ENCODE measurements at places on chromosomes 6 and 20.
A peak's percentile ranks its signal among the peaks of the same experiment; 100 is the strongest.

- DNase-seq: no peak
Observed at GRCh38 chr6:152701863-152702401, 4.2 kb downstream of the MYCT1 start.

GRCh38 chr6:11767978-11768756 is 10.4 kb downstream of the ADTRP start:
- no peak for DNase-seq

DNA sequence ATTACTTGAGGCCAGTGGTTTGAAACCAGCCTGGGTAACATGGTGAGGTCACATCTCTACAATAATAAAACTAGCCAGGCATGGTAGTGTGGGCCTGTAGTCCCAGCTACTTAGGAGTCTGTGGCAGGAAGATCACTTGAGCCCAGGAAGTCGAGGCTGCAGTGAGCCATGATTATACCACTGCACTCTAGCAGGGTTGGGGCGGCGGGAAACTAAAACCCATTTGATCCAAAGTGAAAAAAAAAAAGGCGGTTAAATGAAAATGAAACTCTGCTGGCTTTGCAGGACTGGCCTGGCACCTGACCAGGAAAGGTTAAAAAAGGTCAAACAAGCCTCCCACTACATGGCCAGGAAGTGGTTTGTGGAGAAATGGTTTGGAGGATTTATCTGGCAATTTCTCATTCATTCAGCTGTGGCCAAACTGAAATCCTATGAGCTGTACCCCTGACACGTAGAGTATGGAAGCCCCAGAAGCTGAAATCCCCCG is 36.6 kb downstream of the MTRES1 start:
- DNase-seq: no peak

DNA sequence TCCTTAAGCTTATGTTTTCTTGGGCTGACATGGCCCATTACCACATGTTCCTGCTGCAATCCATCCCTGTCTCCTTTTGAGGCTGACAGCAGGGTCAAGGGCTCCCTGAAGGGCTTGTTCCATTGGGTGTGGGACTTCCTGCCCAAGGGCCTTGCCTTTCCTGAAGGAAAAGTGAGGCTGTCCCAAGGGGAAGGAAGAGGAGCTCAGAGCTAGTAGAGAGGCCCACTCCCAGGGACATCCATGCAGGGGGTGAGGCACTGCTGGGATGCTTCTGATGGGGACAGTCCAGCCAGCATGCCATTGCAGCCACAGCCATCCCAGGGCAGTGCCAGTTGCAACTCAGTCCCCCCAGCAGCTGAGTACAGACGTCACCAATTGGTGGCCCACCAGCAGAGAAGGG is 138.4 kb upstream of the FOXA2 start:
- no peak for DNase-seq

DNA sequence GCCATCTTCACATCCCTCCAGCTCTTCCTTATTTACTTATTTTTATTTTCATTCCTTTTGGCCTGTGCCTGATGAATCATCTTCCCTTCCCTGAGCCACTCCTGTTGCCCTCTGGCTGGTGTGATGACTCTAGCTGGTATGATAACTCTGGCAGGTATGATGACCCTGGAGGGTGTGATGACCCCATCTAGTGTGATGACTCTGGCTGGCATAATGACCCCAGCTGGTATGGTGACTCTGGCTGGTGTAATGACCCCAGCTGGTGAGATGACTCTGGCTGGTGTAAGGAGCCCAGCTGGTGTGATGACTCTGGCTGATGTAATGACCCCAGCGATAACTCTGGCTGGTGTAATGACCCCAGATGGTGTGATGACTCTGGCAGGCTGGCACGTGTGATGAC is 426.8 kb downstream of the QKI start:
- DNase-seq: no peak

DNA sequence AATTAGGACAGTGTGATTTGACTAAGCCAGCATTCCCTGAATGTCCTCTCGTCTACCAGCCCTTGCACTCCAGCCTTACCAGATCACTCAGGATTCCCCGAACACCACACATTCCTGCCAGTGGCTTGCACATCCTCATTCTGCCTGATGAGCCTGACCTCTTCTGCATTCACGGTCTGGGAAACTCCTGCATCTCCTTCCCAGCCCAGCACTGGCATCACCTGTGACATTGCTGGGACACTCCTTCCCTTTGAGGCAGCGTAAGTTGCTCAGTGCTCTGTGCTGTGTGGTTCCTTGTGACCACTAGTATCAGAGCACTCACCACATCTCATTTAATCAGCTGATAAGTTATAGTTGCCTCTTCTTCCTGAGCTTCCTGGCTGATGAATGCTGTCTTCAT is 17.3 kb downstream of the NCOA7 start:
- DNase-seq: no peak

DNA sequence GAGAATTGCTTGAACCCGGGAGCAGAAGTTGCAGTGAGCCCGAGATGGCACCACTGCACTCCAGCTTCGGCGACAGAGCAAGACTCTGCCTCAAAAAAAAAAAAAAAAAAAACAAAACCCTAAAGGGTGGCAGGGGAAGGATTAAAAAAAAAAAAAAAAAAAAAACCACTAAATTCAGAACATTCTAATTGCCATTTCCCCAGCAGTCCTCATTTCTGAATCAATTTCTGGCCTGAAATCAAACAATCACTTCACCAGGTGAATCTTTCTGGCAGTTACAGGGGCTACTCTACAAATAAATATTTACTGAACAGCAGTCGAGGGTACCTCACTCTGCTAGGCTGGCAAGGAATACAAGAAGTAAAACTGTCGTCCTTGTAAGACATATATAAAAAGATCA is 1.2 kb downstream of the UQCC1 start:
- no peak for DNase-seq

DNA sequence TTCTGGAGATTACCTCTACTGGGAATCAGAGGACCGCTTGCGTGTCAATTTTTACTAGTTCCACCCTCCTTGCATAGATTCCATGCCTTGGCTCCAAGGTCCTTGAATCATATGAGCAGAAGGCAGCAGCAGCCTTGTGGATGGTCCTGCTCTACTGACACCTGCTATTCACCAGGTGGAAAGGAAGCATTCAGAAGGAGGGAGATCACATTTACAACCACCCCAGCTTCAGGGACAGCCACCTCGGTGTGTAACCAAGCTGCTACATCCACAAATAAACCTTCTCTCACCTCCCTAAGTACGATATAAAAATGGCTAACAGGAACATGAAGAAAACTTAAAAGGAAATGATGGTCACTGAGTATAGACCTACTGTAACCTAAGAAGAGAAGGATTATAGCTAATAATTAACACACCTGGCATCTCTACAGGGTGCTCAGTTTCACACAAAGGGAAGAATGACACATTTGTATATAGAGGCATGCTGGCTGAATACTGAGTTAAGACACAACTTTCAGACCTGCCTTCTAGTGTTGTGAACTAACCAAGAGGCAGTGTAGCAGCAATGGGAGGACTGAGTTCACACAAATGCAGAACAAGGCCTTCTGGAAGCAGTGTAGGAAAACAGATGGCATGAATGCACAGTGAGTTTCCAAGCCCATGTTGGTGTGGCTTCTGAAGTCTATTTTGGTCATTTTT is 46.3 kb upstream of the SRPK1 start:
- DNase-seq: no peak

DNA sequence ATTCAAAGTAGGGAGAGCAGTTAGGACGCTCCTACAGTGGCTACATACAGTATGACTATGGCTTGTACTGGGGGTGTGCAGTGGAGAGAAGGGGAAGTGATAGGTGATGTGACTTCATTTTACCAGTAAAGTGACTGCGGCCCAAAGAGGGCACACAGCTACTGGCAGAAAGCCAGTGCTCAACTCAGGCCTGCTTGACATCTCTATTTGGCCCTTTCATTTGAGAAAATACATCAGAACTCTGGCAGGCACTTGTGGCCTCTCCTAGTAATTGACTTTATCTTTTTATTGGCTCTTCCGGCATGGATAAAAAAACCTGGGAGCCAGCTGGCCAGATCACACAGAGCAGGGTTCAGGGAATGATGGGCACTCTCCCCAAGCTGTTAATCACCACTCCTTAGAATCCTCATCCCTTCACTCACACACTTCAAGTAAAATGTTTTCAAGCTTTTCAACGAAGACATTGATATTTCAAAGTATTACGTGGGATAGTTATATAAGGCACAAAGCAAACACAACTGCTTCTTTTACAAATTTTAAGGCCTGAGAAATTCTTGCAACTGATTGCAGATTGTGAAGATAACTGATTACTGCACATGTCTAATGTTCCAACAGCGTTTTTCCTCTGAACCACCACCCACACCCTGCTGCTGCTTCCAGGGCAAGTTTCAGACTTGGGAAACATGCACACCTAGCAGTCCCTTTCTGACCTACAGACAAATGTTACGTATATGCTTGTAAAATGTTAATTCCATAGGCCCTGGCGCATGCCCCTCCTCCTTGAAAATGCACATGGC is 73.5 kb downstream of the TNFRSF21 start:
- DNase-seq: no peak

DNA sequence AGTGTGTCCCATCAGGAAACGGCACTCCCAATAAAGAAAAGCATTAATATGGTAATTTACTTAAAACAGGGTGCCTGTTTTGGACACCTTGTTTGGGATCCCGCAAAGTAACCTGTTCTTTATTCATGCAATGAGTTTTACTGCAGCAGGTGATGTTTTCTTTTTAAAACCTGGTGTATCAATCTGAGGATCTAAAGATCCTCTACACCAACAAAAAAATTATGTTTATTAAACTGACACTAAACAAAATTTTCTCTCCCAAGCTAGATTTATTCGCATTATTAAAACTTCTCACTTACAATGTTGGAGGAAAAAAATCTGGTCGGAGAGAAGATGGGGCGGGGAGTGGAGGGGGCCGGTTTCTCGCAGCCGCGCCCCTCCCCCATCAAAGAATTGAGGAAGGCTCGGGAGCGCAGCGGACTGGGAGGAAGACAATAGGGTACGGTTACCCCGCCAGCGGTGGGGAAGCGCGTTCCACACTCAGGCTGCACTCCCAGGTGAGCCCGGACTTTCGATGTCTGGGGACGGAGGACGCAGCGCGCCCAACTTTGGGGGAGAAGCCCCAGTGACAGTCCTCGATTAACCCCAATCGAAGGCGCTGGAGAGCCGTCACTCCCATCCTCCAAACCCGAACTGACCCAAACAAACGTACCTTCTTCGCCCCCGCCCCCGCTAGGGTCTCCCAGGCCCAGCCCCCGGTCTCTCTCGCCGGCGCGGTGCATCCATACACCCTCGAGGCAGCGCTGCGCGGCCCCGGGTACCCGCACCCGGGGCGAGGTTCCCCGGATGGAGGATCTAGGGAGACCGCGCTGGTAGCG is 1.3 kb downstream of the CD24 start:
- DNase-seq: no peak

DNA sequence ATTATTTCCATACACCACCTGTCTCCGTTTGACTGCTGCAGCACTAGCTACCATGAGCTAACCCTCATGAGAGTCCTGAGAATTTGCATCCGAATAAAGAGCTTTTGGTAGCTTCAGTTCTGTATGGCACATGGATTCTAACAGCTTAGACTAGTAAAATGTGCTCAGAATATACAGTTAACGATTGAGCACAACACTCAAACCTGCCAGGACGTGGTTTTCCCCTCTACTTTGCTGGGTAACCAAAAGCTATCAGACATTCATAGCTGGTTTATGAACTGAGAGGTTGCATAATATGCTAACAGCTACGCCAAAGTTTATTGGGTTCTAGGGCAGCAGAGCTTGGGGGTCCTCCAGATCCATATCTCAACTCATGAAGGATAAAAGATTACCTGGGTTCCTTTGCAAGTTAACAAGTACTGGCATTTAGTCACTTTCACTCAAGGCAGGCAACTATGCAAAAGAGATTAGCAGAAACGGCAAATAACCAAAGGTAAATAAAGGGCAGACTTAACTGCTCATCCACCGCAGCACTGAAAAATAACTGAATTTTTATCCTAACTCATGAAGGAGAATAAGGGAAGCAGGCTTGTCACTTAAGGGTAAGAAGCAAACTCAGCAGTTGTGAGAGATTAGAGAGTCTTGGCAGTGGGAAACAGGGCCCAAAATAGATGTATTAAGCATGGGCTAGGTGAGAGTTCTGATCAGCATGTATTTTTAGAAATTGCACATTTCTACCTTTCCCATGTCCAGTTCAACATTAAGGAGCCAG is 29.4 kb downstream of the NUDT3 start:
- DNase-seq: no peak

DNA sequence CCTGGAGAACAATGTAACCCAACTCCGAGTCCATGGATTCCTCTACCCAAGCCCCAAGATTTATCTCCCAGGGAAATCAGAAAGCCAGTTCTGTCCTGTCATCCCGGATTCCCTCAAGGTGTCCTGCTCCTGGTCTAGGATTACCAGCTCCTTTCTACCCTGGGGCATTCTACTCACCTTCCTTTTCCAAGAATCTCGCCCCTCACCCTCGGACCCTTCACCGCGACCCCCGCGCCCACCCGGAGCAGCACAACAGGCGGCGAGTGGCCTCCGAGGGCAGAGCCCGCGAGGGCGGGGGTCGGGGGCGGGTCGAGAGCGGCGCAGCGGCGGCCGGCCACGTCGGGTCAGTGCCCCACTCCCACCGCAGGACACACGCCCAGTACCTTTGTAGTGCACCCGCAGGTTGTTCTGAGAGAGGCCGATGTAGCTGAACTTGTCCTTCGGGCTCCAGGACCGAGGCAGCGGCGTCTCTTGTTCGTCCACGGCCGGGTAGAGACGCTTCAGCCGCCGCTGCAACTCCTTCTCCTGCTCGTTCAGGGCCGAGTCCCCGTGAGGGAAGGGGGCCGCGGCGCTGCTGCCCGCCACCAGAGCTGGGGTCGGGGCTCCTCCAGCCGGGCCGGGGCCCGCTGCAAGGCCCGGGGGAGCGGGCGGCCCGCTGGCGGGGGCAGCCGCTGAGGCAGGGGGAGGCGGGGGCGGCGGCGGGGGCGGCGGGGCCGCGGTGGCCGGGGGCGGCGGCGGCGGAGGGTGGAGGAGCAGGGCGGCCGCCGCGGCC is 897 bp downstream of the RANBP9 start:
- DNase-seq: peak; percentile 83

DNA sequence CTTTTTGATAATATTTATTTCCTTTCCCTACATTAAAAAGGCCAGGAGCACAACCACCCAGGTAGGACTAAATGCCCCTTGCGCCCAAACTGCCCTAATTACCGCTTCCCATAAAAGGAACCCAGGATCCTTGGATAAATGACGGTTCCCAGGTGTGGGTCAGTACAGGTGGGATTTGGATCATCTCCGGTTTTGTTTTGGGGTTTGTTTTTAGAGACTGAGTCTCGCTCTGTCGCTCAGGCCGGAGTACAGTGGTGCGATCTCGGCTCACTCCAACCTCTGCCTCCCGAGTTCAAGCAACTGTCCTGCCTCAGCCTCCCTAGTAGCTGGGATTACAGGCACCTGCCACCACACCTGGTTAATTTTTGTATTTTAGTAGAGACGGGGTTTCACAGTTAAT is 28.4 kb downstream of the ZNF217 start:
- peak; percentile 23 for DNase-seq

DNA sequence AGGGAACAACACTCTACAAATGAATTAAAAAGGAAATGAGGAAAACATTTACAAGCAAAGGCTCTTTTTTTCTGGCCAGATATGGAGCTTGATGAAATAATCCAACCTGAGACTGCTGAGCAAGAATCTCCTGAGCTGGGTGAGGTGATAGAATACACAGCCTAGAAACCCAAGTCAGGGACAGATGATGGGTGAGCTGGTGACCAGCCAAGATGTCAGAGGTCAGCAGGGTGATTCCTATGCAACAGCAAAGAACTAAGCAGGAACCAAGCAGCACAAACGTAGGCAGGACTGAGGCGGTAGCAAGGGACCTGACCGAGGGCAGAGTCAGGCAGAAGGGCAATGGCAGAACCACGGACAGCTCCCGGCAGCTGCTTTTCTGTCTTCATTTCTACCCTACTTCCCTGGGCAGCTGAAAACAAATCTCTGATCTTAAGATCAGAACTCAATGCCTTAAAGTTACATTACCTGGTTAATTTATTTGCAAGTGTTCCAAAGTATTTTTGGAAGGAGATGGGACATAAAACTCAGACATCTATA is 75.1 kb downstream of the CDC40 start:
- no peak for DNase-seq

Data from suprapubic skin (tissue), 4 donors.